CD4-positive, alpha-beta T cell treated with Interleukin-6 at 100 ng/mL for 8 hours (primary cell): ENCODE measurements at places on chromosomes 1 and 21.
A peak's percentile ranks its signal among the peaks of the same experiment; 100 is the strongest.

DNA sequence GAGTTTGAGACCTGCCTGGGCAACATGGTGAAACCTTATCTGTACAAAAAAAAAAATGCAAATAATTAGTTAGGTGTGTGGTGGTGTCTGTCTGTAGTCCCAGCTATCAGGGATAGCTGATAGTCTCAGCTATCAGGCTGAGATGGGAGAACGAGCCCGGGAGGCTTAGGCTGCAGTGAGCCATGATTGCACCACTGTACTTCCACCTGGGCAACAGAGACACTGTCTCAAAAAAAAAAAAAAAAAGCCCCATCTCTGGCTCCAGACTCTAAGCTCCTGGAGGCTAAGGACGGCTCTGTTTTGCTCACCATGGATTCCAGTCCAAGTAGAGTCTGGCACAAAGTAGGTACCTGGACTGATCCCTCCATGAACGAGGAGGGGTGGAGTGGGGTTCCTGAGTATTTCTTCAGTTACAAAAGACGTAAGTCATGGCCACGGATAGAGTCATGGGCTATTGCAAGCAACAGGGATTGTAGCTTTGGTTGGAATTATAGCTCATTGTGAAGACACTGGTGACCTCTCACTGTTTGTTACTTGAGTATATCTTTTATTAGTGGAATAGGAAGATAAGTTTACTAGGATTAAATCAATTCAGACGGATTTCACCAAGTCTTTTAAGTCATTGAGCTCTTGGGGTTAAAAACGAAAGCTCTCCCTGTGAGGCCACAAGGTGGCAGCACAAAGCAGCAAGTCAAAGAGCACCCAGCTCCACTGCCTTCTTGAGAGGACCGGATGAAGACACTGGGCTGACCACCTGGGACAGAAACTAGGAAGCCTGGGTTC is 35.6 kb upstream of the TMEM61 start:
- peak; percentile 59 for DNase-seq

GRCh38 chr21:45130324-45130774 is 56.0 kb downstream of the ADARB1 start:
- no peak for DNase-seq

- DNase-seq: no peak
These were observed 5.7 kb downstream of the ACAP3 start for GRCh38 chr1:1302006-1302430.

GRCh38 chr1:156421939-156422601 is 53.1 kb downstream of the RHBG start:
- DNase-seq: no peak

GRCh38 chr1:67700692-67701410 is 15.8 kb downstream of the GADD45A start:
- no peak for DNase-seq

DNA sequence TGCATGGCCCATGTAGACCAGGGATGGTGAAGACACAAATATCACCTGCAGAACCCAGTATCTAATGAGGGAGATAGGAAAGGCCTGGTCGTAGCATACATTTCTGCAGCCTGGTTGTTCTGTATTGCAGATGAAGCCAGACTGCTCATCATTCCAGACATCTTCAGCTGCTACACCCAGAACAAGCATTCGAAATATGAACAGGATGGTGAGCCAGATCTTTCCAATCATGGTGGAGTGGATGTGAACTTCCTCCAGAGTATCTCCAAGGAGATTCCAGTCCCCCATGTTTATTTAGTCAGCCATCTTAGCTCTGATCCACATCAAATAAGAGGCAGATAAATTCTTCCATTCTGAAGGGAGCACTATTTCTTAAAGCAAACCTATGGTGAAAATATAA is 2.7 kb upstream of the MYCBP start:
- no peak for DNase-seq

GRCh38 chr1:235712812-235713211 is 63.2 kb upstream of the GNG4 start:
- DNase-seq: no peak

DNA sequence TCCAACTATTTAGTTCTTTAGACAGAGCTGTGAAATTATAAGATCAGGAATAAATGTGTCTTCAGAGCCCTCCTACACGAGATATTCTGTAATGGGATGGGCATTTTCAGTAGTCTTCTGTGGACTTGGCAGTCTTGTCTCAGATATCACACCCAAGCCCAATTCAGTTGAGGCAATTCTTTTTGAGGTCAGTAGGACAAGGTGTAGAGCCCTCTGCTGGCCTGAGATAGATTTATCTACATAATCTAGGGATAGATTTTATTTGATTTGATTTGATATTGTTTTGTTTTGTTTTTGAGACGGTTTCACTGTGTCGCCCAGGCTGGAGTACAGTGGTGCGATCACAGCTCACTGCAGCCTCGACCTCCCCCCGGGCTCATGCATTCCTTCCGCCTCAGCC is 77.5 kb downstream of the FMN2 start:
- no peak for DNase-seq

DNA sequence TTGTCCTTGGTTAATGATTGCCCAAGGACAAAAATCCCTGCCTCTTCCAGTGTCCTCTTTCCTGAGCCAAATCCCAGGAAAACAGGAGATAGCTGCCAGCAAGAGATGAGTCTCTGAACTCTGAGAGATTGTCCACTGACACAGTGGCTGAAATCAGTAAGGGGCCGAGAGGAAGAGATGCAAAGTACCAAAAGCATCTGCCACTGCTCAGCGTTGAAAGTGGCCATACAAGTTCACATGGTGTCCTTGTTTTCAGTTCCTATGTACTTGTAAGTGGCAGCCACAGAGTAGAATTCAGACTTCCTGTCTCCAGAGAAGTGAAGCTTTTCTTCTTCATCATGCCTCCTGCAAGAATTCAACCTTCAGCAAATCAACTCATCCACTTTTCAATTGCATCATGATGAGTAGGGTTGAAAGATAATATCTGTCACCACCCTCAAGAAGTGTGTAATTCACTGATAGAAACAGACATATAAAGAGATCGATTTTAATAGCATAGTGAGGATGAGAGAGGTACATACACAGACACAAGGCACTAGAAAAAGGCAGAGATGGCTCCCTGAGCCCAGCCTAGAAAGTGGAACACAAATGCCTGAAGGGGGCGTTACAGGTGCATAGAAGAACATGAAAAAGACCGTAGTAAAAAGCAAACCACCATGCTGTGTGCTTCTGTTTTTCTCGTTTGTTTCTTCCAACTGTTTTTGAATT is 185.8 kb downstream of the MRPL39 start:
- DNase-seq: peak; percentile 59

- DNase-seq: peak; percentile 40
These were observed 112.2 kb downstream of the NR5A2 start for GRCh38 chr1:200139661-200140250.

- DNase-seq: no peak
These were observed 2.1 kb downstream of the MEGF6 start for GRCh38 chr1:3609016-3609768.

DNA sequence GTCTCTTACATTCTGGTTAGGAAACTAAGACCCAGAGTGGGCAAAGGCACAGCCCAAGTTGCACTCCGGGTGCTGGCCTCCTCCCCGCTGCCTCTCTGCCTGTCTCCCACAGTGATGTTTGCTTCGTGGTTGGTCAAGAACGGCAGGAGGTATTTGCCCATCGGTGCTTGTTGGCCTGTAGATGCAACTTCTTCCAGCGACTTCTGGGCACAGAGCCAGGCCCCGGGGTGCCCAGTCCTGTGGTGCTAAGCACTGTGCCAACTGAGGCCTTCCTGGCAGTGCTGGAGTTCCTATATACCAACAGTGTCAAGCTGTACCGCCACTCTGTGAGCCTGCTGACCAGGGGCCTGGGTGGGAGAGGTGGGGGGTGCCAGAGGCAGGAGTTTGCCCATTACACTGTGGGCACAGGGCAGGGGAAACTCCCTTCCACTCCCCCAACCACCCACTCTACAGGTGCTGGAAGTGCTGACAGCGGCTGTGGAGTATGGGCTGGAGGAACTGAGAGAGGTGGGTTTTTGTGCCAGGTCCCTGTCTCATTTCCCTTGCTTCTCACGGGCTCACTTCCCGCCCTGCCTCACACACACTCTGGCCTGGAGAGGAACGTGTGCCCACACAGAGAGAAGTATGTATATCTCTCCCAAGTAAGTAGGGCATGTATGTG is 1.9 kb downstream of the BTBD19 start:
- DNase-seq: peak; percentile 31
